Activated CD4-positive, alpha-beta T cell treated with anti-CD3 and anti-CD28 coated beads, Interleukin-2, amount 10 ng/mL, durations not matched to agents 24 days and 14 days (primary cell): ENCODE measurements at places on chromosomes 12 and 14. TPM values are rescaled to one million over a fixed set of nuclear protein-coding genes. Genes with fewer than 3 reads are reported as not detected.
A peak's percentile ranks its signal among the peaks of the same experiment; 100 is the strongest.

DNA sequence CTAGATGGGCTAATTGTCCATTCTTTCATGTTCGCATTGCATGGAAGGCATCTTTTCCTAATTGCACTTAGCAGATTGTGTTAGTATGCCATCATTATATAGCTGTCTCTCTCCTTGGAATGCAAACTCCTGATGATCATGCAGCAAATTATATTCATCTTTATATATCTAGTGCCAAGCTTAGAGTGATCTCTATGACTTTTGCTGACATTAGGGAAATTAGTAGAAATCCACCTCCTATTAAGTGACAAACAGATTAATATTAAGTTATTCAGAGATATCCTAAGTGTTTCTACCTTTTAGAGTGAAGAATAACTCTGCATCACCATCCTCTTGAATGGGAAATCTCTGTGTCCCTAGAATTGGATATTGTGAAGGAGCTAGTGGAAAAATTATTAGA is 185.6 kb downstream of the FOXG1 start:
- no peak overlapping the region for H3K27ac ChIP-seq
- no peaks in the 10 kb centered on the region for H3K27me3 ChIP-seq
- DNase-seq: no peak
- no peak overlapping the region for H3K4me3 ChIP-seq

GRCh38 chr12:12872139-12872933 is 19.0 kb upstream of the GPRC5A start:
- H3K4me3 ChIP-seq: no peak overlapping the region
- no peaks in the 10 kb centered on the region for H3K27me3 ChIP-seq
- H3K4me1 ChIP-seq: no peaks in the 10 kb centered on the region
- DNase-seq: no peak

GRCh38 chr12:110084314-110085015 is 36.1 kb upstream of the C12orf76 start:
- H3K27ac ChIP-seq: peak overlapping the region; percentile 48
- H3K27me3 ChIP-seq: peaks cover 9% of the 10 kb centered on the region
- peaks cover 5% of the 10 kb centered on the region for H3K36me3 ChIP-seq
- H3K4me3 ChIP-seq: no peak overlapping the region
- DNase-seq: no peak

DNA sequence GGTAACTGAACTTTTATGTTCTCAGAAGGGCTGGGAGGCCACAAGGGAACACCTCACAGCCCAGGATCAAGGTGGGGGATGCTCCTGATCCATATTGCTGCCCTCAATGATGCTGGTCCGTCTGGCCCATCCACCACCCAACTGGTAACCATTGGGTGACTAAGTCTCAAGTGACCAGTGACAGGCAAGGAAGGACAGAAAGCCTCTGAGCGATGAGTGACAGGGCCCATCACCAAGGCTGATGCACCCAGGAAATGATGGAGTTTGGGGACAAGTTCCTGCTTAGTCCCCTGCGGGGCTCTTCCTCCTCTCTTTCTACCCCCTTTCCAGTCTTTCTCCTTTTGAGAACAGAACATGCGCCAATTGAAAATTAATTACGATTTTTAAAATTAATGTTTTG is 2.6 kb upstream of the MMP19 start:
- peaks cover 10% of the 10 kb centered on the region for H3K4me1 ChIP-seq
- H3K27me3 ChIP-seq: peaks cover 10% of the 10 kb centered on the region
- H3K27ac ChIP-seq: no peak overlapping the region
- no peak for DNase-seq

GRCh38 chr14:75514673-75515628 is 7.3 kb upstream of the BATF start:
- H3K27me3 ChIP-seq: no peaks in the 10 kb centered on the region
- peak overlapping the region; percentile 92 for H3K27ac ChIP-seq
- peaks cover 44% of the 10 kb centered on the region for H3K4me1 ChIP-seq
- DNase-seq: peak; percentile 83
- peak overlapping the region; percentile 83 for H3K4me3 ChIP-seq

GRCh38 chr14:22329371-22329770 is 259.7 kb downstream of the DAD1 start:
- no peaks in the 10 kb centered on the region for H3K4me1 ChIP-seq
- no peaks in the 10 kb centered on the region for H3K36me3 ChIP-seq
- no peak overlapping the region for H3K4me3 ChIP-seq
- H3K27ac ChIP-seq: no peak overlapping the region

DNA sequence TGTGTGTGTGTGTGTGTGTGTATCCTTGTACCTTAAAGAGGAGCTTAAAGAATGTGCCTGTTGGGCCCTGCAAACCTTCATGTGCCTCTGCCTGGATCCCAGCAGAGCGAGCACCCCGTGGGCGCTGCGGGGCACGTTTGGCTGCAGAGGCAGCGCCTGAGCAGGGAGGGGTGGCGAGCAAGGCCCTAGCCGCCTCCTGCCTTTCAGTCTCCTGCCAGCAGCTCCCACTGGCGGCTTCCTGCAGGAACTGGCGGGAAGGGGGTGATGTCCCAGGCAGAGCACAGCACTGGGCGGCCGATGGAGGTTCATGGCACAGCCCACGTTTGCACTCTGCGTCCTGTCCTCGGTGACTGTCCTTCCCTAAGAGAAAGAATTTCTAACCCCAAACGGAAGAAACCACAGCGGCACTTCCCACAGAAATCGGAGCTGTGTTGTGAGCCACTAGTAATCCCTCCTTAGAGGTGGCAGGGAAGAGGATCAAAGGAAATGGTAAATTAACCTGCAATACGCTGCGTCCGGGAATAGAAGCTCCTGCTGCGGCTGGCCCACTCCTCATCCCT is 19.8 kb downstream of the ZBTB42 start:
- H3K4me1 ChIP-seq: peaks cover 8% of the 10 kb centered on the region
- no peak overlapping the region for H3K4me3 ChIP-seq
- peak; percentile 48 for DNase-seq
- H3K27me3 ChIP-seq: peaks cover 17% of the 10 kb centered on the region
- no peak overlapping the region for H3K27ac ChIP-seq
- peaks cover 12% of the 10 kb centered on the region for H3K36me3 ChIP-seq

GRCh38 chr12:101857043-101857558 is 20.3 kb upstream of the DRAM1 start:
- peaks cover 23% of the 10 kb centered on the region for H3K4me1 ChIP-seq
- H3K27ac ChIP-seq: no peak overlapping the region
- peaks cover 3% of the 10 kb centered on the region for H3K36me3 ChIP-seq
- H3K27me3 ChIP-seq: no peaks in the 10 kb centered on the region
- DNase-seq: no peak

GRCh38 chr12:57590479-57590863 is 521 bp upstream of the PIP4K2C start:
- DNase-seq: no peak
- H3K4me1 ChIP-seq: peaks cover 25% of the 10 kb centered on the region
- H3K4me3 ChIP-seq: peak overlapping the region; percentile 89
- peak overlapping the region; percentile 55 for H3K27ac ChIP-seq
- H3K36me3 ChIP-seq: peaks cover 7% of the 10 kb centered on the region

L2HGDH gene
- 16.8 and 18.0 TPM in 2 replicates for total RNA-seq

MEG3 gene
- not detected in 2 replicates for total RNA-seq

PCED1B gene
- total RNA-seq: 51.7 and 55.2 TPM in 2 replicates

DIABLO gene
- 59.4 and 61.0 TPM in 2 replicates for total RNA-seq

RIPK3 gene
- total RNA-seq: 12.0 and 13.9 TPM in 2 replicates
